ENCODE measurements at places on chromosomes 6 and 20.

- no peak for DNase-seq
Measured at GRCh38 chr6:156699017-156699421, 78.2 kb upstream of the ARID1B start.

DNA sequence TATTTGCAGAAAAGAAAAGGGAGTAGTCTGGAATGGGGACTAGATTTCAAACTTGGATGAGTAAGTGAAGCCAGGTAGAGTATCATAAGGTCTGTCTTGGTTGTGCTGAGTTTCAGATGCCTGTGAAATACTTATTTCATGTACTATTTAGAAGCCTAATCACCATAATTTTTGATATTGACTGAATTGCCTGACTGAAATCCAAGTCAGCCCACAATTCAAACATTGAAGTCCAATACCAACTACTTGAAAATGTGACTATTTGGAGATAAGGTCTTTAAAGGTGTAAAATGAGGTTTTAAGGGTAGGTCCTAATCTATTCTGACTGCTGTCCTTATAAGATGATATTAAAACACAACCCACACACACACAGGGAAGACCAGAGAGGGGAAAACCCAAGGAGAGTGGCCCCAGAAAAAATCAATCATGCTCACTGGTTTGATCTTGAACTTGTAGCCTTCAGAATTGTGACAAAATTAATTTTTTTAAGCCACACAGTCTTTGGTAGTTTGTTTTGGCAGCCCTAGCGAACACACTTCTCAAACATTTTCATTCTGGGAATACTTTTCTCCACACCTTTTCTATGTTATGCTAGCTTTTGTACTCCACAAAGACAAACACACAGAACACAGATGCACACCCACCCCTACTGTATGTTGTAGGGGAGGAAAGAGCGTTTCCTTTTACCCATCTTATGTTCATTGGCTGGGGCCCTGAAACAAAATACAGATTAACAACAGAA is 126.3 kb downstream of the HFE start:
- no peak for DNase-seq

GRCh38 chr20:31488115-31488514 is 13.0 kb downstream of the REM1 start:
- no peak for DNase-seq

GRCh38 chr6:9178071-9178470 is 742.7 kb upstream of the SLC35B3 start:
- no peak for DNase-seq

DNA sequence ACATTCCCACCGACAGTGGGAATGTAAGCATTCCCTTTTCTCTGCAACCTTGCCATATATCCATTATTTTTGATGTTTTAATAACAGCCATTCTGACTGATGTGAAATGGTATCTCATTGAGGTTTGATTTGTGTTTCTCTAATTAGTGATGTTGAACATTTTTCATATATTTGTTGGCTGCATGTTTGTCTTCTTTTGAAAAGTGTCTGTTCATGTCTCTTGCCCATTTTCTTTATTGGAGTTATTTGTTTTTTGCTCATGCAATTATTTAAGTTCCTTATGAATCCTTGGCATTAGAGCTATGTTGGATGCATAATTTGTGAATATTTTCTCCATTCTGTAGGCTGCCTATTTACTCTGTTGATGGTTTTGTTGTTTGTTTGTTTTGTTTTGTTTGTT is 18.0 kb upstream of the ABT1 start:
- DNase-seq: no peak

DNA sequence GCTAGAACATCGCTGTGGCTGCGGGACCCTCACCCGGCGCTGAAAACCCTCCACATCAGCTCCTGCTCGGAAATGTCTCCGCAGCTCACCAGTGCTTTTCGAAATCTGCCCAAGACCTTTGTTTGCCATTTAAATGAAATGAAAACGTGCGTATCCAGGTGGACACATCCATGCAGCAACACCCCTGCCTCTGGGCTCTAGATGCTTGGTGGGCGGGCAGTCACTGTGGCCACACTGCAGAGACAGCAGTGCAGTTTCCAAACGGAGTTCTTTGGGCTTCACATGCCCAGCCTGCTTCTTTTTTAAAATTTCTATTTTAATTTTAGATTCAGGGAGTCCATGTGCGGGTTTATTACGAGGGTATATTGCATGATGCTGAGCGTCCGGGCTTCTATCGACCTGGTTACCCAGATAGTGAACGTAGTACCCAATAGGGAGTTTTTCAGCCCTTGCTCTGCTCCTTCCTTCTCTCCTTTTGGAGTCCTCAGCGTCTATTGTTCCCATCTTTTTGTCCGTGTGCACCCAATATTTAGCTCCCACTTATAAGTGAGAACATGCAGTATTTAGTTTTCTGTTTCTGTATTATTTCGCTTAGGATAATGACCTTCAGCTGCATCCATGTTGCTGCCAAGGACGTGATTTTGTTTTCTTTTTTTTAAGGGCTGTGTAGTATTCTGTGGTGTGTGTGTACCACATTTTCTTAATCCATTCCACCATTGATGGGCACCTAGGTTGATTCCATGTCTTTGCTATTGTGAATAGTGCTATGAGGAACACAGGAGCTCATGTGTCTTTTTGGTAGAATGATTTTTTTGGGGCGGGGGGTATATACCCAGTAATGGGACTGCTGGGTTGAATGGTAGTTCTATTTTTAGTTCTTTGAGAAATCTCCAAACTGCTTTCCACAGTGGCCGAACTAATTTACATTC is 4.8 kb upstream of the TUBB2B start:
- no peak for DNase-seq

GRCh38 chr20:34891166-34892062 is 15.0 kb downstream of the ACSS2 start:
- DNase-seq: no peak

DNA sequence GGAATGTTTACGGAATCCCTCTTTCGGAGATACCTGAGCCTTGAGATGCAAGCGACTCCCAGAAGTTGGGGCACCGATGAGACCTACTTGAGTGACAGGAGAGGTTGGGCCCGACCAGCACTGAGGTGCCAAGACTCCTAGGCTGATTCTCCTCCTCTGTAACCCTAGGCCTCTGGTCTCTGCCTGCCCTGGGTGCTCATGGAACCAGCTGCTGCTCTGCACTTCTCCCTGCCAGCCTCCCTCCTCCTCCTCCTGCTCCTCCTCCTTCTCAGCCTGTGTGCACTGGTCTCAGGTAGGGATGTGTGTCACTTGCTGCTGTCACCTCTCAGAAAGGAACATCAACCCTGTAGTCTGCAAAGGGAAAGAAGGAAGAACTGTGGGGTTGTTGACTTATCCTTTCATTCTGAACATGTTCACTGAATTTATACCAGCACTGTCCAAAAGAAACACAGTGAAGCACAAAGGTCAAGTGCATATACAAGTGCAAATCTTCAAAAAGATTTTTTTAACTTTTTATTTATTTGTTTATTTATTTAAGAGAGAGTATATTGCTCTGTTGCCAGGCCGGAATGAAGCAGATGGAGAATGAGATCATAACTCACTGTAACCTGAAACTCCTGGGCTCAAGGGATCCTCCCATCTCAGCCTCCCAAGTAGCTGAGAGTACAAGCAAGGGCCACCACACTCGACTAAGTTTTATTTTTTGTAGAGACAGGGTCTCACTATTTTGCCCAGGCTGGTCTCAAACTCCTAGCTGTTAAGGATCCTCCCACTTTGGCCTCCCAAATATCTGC is 913 bp downstream of the BTN2A2 start:
- no peak for DNase-seq

DNA sequence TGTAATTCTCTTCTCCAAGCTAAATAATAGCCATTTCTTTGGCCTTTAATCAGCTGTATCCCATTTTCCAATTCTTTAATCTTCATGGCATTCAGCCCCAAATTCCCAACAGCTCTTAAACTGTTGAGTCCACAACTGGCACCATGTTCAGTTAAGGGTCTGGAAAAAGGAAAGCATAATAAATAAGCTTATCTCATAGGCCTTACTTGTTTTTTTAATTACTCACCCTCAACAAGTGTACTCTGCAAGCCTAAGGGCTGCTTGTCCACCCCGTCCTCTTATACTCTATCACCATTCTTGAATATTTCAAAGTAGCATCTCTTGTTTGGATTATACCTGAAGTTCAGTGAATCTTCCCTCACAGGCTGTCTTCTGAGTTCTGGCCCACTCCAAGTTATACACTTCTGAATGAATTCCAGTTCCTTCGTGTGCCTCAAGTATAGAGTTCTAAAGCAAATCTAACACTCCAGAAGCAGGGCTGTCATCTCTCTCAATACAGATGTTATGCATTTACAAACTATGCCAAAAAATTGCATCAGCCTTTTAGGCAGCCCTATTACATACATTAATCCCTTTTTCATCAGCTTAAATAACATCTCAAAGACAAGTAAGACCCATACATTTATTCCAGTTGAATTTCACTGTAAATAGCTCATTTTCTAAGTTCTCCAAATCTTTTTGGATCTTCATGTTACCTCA is 98.7 kb downstream of the COL21A1 start:
- DNase-seq: no peak

DNA sequence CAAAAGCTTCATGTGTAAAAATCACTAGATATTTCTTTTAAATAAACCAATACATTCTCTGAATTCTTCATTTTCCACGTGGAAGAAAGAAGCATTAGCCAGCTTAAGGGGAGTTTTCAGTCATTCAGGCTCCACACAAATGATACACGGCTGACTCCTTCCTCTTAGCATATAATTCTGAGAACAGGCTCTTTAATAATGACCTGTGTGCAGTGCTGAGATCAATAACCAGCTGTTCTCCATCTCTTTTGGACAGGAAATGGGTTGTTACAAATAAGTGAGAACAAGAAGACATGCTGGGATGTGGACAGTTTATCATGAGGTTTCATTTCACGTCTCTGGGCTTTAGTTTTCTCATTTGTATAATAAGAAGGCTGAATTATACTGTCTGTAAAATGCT is 146.9 kb upstream of the C6orf118 start:
- DNase-seq: no peak

DNA sequence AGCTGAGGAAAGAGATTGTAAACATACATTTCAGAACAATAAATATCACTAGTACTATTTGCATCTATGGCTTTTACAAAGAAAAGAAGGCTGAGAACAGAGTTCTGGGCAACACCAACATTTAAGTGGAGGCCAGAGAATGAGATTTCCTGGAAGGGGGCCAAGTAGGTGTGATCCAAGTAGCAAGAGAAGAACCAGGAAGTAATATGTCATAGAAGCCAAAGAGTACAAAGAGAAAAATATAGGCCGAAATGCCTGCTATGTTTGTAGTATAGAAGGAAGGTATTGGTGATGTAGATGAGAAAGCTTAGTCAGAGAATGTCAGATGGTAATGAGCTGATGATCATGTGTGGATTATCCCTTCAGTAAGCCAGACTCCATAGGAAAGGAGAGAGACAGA is 94.5 kb downstream of the PERP start:
- DNase-seq: no peak

DNA sequence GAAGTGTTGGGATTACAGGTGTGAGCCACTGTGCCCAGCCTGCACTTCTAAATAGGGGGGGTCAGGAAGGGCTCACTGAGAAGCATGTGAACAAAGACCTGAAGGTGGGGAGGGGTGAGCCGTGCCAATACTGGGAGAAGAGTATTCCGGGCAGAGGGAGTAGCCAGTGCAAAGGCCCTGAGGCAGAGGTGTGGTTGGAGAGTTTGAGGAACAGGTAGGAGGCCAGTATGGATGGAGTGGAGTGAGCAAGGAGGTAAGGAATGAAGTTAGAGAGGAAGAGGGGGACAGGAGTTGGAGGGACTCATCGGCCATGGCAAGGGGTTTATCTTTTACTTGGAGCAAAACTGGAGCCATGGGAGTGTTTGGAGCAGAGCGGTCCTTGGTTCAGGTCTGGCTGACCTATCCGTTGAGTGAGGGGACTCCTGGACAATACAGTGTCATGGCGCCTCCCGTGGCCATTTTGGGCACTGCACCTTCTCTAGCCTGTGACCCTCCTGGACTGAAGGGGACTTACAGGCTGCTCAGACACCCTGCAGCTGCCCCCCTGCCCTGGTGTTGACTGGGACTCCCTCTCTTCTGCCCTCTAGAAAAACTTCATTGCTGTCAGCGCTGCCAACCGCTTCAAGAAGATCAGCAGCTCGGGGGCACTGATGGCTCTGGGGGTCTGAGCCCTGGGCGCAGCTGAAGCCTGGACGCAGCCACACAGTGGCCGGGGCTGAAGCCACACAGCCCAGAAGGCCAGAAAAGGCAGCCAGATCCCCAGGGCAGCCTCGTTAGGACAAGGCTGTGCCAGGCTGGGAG is 12.1 kb downstream of the FOXS1 start:
- DNase-seq: peak; percentile 41

DNA sequence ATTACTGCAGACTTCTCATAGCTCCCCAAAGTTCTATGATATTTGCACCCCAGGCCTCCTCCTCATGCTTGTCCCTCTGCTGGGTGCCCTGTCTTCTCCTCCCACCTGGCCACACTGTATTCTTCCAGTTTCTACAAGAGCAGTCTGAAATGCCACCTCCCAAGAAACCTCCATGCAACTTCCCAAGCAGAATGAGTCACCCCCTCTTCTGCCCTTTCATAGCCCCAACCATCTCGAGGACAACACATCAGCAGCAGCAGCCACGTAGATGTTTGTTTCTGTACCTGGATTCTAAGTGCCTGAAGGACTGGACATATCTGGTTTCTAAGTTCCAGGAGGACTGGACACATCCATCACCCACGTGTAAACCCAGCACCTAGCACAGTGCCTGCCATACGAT is 6.6 kb upstream of the ULBP2 start:
- no peak for DNase-seq

- no peak for DNase-seq
Measured at GRCh38 chr6:1767481-1768246, 157.9 kb downstream of the FOXC1 start.

DNA sequence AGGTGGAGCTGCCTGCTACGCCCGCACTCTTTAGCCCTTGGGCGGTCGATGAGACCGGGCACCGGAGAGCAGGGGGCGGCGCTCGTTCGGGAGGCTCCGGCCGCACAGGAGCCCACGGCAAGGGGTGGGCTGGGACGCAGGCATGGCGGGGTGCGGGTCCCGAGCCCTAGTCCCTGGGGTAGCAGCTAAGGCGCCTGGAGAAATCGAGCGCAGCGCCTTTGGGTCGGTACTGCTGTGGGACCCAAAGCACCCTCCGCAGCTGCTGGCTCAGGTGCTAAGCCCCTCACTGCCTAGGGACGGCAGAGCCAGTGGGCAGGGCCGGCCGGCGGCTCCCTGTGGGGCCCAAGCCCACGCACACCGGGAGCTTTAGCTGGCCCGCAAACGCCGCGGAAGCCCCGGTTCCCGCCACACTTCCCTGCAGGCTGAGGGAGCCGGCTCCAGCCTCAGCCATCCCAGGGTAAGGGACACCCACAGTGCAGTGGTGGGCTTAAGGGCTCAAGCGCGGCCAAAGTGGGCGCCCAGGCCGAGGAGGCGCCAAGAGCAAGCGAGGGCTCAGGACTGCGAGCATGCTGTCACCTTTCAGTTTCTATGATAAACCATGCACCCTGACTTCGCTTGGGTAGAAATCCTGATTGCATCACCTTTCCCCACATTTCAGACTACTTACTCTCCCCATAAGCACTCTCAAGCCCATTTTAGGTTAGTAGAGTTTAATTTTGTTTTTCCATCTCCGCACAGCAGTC is 52.0 kb downstream of the MYLIP start:
- no peak for DNase-seq

Measured in effector CD4-positive, alpha-beta T cell (primary cell).